ENCODE measurements at places on chromosomes 16 and 17.
A peak's percentile ranks its signal among the peaks of the same experiment; 100 is the strongest.

- no peak for DNase-seq
Measured at GRCh38 chr16:87922250-87922871, 14.0 kb downstream of the CA5A start.

DNA sequence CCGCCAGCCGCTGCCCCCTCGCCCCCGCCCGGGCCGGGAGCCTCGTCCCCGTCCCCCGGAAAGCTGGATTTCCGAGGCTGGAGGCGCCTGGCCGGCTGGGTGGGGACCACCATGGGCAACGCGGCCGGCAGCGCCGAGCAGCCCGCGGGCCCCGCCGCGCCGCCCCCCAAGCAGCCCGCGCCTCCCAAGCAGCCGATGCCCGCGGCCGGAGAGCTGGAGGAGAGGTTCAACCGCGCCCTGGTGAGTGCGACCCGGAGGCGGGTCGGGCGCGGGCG lies 266 bp downstream of the FMNL1 start:
- DNase-seq, result no peak

DNA sequence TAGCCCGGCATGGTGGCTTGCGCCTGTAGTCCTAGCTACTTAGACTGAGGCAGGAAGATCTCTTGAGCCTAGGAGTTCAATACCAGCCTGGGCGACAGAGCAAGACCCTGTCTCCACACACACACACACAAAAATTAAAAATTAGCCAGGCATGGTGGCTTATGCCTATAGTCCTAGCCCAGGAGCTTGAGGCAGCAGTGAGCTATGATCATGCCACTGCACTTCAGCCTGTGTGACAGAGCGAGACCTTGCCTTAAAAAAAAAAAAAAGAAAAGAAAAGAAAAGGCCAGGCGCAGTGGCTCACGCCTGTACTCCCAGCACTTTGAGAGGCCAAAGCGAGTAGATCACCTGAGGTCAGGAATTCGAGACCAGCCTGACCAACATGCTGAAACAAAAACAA lies 23.9 kb downstream of the C17orf75 start:
- DNase-seq, result no peak

GRCh38 chr17:64202683-64203344 lies 60.2 kb downstream of the TEX2 start:
- no peak for DNase-seq

DNA sequence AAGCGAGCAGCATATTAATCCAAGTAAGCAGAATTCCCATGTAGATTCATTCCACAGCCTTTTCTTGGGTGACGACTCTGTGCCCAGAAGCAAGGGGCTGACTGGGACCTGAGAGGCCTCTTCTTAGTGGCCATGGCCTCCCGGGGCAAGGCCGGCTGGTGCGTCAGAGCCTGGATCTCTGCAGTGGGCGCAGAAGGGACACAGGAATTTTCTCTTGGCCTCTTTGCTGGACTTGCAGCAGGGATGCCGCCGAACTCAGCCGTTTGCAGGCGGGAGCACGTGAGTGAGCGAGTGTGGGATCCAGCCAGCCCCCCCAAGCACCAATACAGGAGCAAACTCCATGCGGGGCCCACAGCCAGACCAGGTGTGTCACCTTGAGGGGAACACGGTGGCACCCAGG lies 151.8 kb downstream of the RPTOR start:
- no peak for DNase-seq

- no peak for DNase-seq
Measured at GRCh38 chr16:89105599-89106151, 12.0 kb downstream of the ACSF3 start.

DNA sequence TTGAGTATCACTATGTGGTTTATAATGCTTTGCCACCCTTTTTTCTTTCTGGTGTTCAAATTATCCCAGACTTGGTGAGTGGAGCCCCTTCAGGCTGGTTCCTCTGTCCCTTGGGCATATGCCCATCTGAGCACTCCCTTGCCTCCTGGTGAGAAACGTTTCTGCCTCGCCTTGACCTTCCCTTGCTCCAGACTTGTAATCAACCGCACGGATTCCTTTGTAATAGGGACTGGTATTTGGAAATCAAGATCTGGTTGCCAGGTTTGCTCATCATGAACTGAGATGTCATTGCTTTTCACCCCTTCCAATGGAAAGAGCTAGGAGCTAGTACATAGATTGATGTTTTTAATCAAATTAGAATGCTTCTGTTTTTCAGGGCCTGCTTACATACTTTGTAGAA lies 43.7 kb downstream of the SEC14L1 start:
- no peak for DNase-seq

GRCh38 chr16:11163761-11164261 lies 92.2 kb downstream of the SOCS1 start:
- no peak for DNase-seq

DNA sequence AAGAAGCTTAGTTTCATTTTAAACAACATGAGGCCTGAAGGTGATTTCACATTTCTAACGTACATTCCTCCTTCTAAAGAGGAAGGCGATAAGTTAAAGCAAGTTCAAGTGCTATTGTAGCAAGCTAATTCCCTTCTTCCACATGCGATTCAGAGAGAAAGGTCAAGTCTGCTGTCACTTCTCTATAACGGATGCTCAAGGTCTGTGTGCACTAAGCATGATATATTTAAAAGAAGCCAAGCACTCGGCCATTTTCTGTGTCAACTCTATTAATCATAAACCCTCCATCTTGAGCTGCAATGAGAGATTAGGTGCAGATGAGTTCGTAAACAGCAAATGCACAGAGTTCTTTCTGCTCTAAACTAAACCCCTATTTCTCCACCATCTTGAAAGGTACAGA lies 568.8 kb upstream of the ZFHX3 start:
- no peak for DNase-seq

GRCh38 chr16:53091466-53092211 lies 36.8 kb downstream of the CHD9 start:
- DNase-seq, result peak; percentile 89

DNA sequence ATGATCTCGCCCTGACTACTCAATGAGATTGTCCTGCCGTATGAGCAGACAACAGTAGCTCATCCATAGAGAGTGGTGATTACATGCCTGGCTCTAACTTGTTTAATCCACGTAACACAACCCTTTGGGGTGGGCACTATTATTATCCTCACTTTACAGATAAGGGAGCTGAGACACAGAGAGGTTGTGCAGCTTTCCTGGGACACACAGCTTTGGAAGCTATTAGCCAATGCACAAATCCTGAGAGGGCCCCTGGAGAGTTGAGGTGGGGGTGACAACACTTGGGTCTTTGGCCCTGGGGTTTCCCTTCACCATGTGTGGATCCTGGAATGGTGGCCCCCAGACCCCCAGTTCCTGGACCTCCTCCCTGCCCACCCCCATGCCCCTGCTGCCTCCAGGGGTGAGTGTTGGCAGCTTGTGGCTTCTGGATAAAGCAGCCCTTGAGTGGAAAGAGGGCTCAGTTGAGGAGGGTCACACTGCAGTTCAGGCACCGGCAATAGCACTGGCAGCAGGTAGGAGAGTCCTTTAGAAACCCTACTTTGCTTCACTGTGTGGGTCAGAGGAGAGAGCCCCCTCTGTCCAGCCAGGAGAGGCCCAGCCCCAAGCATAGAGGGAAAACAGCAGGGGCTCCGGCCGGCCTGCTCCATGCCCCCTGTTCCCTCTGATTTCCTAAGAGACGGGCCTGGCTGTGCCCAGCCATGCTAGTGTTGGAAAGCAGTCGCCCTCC lies 230.7 kb downstream of the KATNIP start:
- no peak for DNase-seq

- no peak for DNase-seq
Measured at GRCh38 chr16:3959148-3959547, 78.6 kb upstream of the CREBBP start.

DNA sequence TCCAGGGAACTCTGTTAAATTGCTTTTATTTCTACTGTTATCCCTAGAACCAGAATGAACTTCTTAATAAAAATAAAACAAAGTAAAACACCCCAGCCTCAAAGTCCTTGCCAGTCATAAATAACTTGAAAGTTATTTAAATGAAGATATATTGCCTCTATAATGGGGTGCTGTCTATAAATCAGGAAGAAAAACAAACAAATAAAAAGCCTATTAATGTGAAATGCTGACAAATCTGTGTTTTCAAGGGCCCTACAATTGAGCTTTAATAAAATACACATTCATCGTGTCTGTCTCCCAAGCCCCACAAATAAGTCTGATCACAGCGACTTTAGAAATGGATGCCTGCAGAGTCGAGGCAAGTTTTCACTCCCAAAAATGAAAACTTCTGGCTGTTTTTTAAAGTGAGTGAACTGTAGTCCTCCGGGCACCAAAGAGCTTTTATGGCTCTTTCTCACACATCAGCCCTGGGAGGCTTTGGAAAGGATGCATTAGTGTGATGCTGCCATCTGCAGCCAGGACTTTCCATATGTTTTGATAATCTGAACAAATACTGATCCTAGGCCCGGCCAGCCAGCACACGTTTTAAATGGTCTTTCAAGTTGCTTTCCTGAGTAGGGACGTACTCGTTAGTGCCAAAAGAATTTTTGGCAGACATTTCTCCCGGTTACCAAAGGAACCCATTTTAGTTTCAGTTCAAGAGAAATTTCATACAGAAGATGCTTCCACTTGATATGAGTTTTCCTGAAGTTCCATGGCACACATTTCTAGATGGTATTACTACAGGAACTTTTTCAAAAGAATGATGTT lies 16.3 kb downstream of the NACA2 start:
- DNase-seq, result peak; percentile 63

GRCh38 chr17:50051082-50051576 lies 4.8 kb upstream of the ITGA3 start:
- DNase-seq, result no peak
